Heart left ventricle (tissue), 16 donors: ENCODE measurements at places on chromosomes 7 and 10.

- no peak overlapping the region for H3K27ac ChIP-seq
- H3K4me3 ChIP-seq: no peak overlapping the region
- H3K36me3 ChIP-seq: no peaks in the 10 kb centered on the region
- peaks cover 8% of the 10 kb centered on the region for H3K4me1 ChIP-seq
- DNase-seq: no peak
Observed at GRCh38 chr7:2927592-2927991, 83.5 kb upstream of the GNA12 start.

GRCh38 chr10:49516216-49516970 is 22.5 kb downstream of the ERCC6 start:
- no peaks in the 10 kb centered on the region for H3K27me3 ChIP-seq
- DNase-seq: no peak
- H3K4me1 ChIP-seq: peaks cover 3% of the 10 kb centered on the region
- H3K36me3 ChIP-seq: no peaks in the 10 kb centered on the region
- no peak overlapping the region for H3K4me3 ChIP-seq

DNA sequence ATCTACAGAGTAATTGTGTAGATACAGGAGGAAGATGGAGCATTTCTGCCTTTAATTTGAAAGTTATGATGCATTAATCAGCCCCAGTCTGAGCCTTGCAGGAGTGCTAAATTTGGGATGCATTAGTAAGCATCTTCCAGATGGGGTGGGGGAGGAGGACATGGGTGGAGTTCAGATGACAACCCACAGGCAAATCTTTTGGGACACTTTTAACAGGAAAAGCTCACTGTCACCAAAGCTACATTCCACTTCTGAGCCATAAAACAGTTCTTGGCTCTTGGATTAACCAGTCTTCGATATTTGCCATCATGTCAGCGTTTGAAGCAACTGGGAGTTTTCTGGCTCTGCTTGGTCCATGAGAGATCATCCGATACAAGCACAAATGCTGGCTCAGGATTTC is 121.1 kb downstream of the CXCL12 start:
- no peak overlapping the region for H3K4me3 ChIP-seq
- no peaks in the 10 kb centered on the region for H3K36me3 ChIP-seq
- H3K27ac ChIP-seq: peak overlapping the region; percentile 50
- peaks cover 31% of the 10 kb centered on the region for H3K4me1 ChIP-seq

DNA sequence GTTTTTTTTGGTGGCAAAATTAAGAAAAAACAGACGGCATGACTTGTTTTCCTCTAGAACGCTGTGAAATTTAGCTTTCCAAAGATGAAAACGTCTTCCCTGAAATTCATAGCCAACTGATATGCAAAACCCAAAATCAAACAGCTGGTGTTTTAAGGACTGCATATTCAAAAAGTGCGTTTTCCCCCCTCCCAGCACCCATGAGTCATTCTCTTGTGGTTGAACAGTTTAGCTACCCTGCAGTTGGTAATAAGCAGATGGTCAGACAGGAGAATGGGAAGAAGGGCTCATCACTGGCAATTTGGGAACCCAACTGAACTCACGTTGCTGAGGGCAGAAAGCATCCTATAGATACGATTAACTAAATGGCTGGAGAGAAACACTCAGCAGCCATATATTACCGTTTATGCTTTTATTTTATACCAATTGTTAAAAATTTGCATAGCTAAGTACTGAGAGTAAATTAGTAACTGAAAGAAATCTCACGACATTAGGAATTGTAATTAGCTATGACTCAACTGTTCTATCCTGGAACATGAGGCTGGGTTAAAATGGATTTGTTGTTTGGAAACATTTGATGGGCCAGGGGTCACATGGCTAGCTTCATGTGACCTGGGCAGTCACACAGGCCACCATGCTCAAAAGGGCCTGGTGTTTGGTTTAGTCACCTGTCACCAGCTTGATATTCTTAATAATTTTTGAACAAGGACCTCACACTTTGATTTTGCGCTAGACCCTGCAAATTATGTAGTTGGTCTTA is 343.1 kb downstream of the PHTF2 start:
- H3K4me3 ChIP-seq: no peak overlapping the region
- H3K4me1 ChIP-seq: no peaks in the 10 kb centered on the region
- H3K27ac ChIP-seq: no peak overlapping the region
- H3K36me3 ChIP-seq: no peaks in the 10 kb centered on the region

DNA sequence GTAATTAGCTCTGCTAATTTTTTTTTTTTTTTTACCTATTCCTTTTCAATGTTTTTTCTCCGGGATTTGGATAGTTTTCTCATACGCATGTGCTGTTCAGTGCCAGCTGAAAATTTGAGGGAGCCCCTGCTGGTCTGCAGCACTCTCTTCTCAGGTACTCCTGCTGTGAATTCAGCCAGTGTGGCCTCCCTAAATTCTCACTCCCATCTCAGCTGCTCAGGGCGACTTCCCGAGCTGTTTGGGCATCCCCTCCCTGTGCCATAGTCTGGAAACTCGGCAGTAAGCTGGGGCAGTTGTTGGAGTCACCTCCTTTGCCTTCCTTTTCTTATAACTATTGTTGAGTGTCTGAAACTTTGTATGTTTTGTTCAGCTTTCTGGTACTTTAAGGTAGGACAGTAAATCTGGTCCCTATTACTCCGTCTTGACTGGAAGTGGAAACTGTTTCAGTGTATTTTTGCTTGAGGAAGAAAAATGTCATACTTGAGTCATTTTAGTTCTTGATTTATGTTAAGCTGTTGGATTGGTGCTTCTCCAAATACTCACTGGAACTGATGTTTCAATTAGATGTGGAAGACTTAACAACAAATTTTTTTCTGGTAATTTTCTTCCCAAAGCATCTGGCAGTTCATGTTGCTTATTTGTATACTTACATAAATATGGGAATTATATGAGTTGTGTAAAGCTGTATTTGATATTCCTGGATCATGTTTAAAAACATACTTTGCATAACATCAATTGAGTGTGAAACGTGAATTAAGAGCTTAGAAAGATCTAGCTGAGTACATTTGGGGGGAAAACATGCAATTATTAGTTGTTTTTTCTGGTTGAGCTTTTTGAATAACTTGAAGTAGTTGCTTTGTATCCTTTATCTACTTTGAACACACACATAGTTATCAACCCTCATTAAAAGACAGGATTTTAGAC is 33.7 kb downstream of the MINPP1 start:
- no peak overlapping the region for H3K4me3 ChIP-seq
- no peak overlapping the region for H3K27ac ChIP-seq
- no peaks in the 10 kb centered on the region for H3K36me3 ChIP-seq
- peaks cover 3% of the 10 kb centered on the region for H3K4me1 ChIP-seq

GRCh38 chr10:117796130-117796745 is 250.5 kb downstream of the RAB11FIP2 start:
- no peaks in the 10 kb centered on the region for H3K4me1 ChIP-seq
- DNase-seq: no peak
- no peak overlapping the region for H3K4me3 ChIP-seq
- H3K36me3 ChIP-seq: no peaks in the 10 kb centered on the region
- H3K27me3 ChIP-seq: no peaks in the 10 kb centered on the region
